ENCODE measurements at places on chromosomes 3 and 15.
A peak's percentile ranks its signal among the peaks of the same experiment; 100 is the strongest.

DNA sequence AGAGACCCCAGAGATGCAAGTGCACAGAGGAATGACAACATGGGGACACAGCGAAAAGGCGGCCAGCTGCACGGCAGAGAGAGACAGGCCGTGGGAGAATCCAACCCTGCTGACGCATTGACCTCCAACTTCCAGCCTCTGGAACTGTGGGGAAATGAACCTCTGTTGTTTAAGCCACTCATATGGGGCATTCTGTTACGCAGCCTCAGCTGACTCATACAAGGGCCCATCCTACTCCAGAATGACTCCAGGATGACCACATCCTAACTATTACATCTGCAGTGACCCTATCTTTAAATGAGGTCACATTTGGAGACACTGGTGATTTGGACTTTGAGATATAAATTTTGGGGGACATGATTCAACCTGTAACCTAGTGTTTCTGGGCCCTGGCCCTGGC, 44.0 kb downstream of the KLF15 start:
- no peak for DNase-seq

DNA sequence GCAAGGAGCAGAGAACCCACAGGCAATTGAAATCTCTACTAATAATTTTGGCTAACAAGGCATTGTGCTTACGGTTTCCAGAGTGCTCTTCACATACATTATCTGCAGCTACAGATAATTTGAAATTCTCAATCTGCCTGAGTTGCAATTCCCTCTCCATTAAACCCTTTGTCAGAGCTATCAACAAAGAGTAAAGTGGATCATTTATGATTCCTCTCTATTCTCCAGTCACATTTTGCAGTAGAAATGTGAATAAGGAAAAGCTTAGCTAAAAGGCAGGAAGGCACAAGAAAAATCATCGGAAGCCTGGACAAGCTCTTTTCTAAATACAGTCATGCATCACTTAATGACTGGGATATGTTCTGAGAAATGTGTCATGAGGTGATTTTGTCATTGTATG, 49.6 kb downstream of the FAM98B start:
- no peak for DNase-seq

GRCh38 chr3:166986000-166986399, 394.1 kb downstream of the ZBBX start:
- no peak for DNase-seq

DNA sequence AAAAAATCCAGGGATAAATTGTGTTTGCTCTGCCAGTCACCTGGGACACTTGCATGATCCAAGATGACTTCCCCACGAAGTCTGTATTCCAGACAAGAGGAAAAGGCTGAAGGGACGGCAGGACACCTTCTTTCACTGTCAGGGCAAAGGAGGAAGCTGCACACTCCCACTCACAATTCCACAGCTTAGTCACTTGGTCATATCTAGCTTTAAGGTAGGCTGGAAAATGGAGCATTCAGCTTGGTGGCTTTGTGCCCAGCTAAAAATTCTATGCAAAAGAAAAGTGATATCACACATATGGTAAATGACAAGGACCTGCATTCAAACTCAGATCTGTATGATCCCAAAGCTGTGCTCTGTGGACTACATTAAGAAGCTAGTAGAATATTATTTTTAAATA, 109.2 kb upstream of the TPM1 start:
- no peak for DNase-seq

DNA sequence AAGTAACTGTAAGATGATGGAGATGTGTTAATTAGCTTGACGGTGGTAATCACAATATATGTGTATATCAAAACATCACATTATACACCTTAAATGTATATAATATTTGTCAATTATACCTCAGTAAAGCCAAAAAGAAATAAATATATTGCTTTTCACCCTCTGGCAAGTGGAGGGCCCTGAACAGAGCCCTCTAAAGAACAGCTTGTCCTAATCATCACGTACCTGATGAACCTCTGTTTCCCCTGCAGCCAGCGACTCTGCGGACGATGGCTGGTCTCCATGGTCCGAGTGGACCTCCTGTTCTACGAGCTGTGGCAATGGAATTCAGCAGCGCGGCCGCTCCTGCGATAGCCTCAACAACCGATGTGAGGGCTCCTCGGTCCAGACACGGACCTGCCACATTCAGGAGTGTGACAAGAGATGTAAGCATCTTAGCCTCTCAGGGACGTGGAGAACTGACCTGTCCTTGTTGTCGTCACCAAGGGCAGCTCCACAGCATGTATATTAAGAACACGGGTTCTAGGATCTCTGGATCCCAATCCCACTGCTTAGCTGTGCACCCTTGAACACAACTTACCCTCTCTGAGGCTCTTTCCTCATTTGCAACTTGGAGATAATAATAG, 6.3 kb downstream of the THBS1 start:
- DNase-seq, result no peak

- DNase-seq, result no peak
These were observed 128.9 kb downstream of the MEGF11 start for GRCh38 chr15:66124651-66125050.

DNA sequence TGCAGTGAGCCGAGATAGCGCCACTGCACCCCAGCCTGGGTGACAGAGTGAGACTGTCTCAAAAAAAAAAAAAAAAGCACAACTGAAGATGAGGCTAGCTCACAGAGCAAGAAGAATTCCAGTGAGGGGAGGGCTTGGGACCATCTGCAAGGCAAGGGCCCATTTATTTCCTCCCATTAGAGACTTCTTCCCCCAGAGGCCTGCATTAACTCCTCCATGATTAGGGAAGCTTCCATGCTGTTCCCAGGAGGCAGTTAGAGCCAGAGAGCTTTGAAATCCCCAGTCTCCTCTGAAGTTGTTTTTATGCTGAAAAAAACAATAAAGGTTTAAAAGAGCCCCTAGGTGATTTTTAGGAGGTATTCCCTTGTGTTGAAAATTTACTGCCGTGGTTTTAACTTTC, 54.3 kb upstream of the ADCY5 start:
- no peak for DNase-seq

GRCh38 chr3:107910713-107911259, 180.0 kb downstream of the CD47 start:
- DNase-seq, result peak; percentile 3

DNA sequence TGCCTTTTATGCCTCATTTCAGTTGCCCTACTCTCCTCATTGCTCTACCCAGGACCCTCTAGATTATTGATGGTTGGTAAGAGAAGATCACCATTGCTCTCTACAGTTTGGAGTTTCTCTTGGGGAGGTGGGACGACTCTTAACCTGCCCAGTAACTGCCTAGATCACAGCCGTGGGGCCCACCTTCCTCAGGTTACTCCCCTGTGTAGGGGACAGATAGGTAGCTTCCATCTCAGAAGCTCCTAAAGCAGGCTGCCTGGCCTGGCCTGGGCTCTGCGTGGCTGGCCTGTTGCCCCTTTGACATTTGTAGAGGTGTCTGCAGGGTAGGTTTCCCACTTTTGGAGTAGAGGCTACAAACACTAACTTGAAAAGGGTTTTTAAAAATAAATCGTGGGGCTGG, 42.7 kb downstream of the TRIM71 start:
- no peak for DNase-seq

DNA sequence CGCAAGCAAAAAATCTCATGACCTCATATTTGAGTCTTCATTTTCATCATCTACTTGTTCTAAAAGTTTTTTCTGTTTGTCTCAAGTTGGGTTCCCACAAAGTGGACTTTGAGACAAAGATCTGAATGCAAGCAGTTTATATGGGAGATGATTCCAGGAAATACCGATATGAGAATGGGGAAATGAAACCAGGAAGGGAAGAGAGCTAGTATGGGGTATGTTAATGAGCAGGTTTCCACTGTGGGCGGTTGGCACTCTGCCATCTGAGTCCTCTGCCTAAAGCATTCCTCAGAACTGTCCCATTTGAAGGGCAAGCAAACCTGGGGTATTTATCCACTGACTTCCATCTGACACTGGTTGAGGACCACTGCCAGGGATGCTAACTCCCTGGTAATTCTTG, 8.8 kb downstream of the ADPRH start:
- DNase-seq, result peak; percentile 29

DNA sequence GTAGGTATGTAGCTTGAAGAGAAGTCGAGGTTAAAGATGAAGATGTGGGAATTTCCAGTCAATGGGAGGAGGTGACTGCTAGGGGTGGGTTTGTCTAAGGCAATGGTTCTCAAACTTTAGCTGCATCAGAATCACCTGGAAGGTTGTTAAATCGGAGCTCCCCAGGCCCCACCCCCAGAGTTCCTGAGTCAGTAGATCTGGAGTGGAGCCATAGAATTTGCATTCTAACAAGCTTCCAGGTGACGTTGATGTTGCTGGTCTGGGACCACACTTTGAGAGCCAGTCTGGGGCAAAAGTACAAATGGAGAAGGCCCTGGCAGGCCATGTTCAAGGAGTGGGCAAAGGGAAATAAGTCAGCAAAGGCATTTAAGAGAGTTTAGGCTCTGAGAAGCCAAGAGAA, 69.1 kb downstream of the CMTM8 start:
- no peak for DNase-seq

DNA sequence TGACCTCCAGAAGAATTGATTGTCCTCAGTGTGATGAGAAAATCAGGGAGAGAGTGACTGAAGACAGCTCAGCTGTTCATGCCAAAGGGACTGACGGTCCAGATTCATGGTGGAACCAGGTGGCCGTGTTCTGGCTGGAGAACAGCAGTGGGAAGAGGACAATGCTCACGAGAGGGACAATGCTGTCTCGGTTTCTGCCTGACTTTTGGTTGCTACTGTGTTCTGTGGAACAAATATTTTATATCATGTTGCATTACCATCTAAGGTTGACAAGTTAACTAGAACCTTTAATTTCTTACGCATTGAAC, 58.0 kb upstream of the ULK4 start:
- DNase-seq, result no peak

GRCh38 chr15:50840520-50840919, 68.0 kb upstream of the AP4E1 start:
- DNase-seq, result no peak
